BE2C (cell line): ENCODE measurements at places on chromosomes 1 and 21.
A peak's percentile ranks its signal among the peaks of the same experiment; 100 is the strongest.

DNA sequence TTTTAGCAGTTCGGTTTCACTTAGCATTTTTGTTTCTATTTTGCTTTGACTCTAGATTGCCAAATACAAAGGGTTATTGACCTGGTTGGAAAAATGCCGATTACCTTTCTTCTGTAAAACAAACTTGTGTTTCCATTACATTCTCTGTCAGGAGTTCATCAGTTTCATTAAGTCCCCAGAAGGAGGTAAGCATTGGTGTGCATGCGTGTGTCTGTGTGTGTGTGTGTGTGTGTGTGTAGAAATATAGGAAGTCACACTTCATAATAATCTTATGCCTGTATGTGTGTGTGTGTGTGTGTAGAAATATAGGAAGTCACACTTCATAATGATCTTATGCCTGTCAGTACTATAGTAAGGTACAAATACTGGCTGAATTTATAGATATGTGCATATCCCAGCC, 10.0 kb downstream of the RGSL1 start:
- no peak for DNase-seq

GRCh38 chr1:51956528-51957509, 33.7 kb downstream of the RAB3B start:
- no peak for DNase-seq

- DNase-seq, result no peak
Measured at GRCh38 chr1:101239095-101240040, 2.5 kb downstream of the S1PR1 start.

DNA sequence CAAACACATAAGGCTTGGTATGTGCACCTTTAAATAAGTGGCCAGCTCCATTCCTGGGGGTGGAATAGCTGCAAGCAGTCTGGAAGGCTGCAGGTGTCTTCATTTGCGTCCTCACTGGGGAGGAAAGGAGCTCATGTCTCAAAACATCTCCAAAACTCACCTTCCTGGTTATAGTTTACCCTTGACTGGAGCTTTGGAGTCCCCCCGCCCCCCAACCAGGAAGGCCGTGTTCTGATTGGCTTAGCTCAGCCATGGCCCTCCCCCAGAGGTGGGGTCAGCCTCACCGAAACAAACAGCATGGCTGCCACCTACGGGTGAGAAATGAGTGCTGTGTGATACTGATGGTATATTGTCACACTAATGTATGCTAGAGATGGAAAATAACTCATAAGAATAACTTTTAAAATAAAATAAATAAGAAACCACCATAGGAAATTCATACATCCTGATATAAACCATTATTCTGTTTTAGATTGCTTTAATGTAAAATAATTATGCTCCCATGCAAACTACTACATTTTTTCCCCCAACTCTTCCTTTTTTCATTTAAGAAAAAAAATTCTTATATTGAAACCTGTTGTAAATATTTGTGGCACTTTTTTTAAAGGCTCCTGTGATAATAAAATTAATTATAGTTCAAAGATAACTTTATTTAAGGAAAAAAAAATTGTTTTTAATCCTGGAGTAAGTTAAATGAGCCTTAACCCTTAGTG, 90.8 kb downstream of the ZP4 start:
- peak; percentile 92 for DNase-seq

DNA sequence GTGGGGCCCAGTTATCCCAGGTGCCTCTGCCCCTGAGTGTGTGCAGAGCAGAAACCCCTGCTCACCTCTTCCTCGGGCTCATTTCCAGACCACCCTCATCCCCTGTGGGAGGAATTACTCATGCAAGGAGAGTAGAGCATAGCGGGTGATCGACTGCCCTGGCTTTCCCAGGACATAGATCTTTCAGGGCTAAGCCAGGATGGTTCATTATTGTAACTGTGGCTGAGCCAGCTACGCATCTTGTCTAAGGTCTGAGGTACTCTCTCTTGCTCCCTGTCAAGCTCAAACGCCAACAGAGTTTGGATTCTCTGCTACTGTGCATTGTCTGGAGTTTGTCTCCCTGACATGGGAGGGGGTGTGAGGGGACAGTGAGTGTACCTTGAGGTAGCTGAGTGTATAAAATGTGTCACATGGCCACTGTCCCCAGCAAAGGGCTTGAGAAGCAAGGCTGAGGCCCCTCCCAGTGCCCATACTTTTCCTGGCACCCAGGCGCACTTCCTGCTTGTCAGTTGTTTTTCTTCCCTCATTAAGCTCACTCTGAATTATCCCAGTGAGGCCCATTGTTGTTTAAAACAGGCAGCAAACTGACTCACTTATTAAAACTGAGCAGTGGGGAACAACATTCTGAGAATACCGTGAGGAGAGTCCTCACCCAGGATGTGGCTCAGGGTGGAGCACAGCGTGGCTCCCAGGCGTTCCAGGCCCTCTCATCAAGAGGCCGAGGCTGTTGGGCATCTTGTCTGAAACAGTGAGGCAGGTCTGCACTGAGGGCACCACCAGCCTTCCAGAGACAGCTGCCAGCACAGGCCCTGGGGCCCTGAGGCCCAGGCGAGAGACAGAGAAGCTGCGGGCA, 92.9 kb downstream of the LAMC2 start:
- no peak for DNase-seq

DNA sequence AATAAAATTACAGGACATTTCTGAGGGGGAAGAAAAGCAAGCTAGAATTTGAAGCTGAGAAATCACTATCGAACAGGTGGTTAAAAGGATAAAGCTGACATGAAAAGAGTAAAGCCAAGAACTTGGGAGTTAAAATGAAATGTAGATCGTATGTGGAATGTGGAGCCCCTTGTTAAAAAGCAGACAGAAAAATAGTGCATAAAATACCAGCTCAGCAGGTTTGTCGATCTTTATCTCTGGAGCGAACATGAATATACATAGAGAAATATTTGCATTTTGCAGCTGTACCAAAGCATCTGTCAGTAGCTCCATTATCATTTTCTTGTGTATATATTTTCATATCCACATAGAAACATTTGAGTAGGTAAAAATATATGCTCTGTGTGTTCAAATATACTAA, 73.6 kb upstream of the CDC42BPA start:
- no peak for DNase-seq

GRCh38 chr1:25361901-25362300, 23.8 kb downstream of the TMEM50A start:
- no peak for DNase-seq

- DNase-seq, result no peak
Measured at GRCh38 chr1:178818416-178818815, 52.5 kb downstream of the ANGPTL1 start.

GRCh38 chr1:43531107-43531905, 623 bp downstream of the PTPRF start:
- no peak for DNase-seq

GRCh38 chr1:43348809-43349593, 9.8 kb upstream of the CDC20 start:
- peak; percentile 84 for DNase-seq

- no peak for DNase-seq
Measured at GRCh38 chr1:40303790-40304189, 13.3 kb downstream of the COL9A2 start.

DNA sequence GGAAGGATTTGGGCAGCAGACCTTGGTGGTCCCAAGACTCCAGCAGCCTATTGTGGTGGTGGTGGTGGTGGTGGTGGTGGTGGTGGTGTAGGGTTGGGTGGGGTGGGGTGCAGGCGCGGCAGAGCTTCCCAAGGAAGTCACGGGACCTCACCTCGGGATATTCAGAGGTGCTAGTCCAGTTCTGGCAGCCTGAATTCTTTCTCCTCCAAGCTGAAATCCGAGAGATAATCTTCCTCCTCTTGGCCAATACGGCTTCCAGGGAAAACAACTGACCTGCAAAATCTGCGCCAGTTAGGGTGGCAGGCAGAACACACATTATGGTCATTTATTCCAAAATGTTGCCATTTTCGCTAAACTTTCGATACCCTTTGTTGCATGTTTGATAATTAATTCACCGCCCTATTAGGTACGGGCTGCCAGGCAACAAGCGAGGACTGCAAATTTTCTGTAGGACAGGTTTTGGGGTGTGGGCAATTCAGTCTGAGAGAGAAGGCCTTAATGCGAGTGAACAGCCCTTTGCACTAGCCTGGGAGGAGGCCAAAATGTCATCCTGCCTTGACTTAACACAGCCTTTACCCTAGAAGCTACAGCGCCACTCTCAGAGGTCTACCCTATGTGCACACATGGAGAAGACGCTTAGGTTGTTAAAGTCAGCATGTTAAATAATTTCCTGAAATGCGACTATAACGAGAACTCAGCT, 33.2 kb upstream of the BSDC1 start:
- no peak for DNase-seq

DNA sequence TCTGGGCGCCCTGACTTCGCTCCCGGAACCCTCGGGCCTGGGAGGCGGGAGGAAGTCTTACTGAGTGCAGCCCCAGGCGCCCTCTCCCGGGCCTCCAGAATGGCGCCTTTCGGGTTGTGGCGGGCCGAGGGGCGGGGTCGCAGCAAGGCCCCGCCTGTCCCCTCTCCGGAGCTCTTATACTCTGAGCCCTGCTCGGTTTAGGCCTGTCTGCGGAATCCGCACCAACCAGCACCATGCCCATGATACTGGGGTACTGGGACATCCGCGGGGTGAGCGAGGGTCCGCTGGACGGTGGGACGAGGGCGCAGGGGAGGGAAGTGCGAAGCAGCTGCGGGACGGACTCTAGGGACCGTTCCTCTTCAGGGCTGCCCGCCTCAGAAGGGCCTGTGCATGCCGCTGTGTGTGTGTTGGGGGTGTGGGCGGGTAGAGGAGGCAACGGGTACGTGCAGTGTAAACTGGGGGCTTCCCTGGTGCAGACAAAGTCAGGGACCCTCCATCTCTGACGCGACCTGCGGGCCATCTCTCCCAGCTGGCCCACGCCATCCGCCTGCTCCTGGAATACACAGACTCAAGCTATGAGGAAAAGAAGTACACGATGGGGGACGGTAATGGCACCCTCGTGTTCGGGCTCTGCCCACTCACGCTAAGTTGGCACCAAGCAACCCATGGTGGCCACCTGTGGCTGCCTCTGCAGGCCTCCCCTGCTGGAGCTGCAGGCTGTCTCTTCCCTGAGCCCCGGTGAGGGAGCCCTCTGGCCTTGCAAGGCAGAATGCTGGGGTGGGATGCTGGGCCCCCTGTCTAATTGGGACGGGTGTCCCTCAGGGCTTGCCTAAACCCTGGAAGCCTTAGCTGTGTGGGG, at the start of gene GSTM1:
GSTM1 (plus strand) TSS at position 177 of the 859 bp plus-strand sequence; CDS start at position 234, 57 bp downstream.
- no peak for DNase-seq

GRCh38 chr1:66351913-66352312, 182.0 kb upstream of the SGIP1 start:
- no peak for DNase-seq
